ENCODE measurements at places on chromosomes 1 and 21.

DNA sequence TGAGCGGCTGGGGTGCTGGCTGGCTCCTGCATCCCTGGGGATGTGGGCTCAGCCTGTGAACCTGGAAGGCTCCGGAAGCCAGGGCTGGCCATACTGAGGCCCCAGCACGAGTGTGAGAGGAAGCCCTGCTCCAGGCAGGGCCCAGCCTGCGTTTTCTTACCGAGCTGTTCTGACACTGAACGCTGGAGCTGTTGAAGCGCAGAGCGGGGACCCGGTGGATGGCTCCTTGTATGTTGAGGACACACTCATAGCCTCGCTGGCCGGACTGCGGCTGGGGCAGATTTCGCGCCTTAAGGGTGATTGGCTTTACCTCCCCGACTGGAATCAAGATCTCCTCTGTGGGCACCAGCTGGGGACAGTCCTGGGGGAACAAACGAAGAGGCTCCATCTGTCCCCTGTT lies 160.0 kb downstream of the PLXNA2 start:
- no peak for DNase-seq

DNA sequence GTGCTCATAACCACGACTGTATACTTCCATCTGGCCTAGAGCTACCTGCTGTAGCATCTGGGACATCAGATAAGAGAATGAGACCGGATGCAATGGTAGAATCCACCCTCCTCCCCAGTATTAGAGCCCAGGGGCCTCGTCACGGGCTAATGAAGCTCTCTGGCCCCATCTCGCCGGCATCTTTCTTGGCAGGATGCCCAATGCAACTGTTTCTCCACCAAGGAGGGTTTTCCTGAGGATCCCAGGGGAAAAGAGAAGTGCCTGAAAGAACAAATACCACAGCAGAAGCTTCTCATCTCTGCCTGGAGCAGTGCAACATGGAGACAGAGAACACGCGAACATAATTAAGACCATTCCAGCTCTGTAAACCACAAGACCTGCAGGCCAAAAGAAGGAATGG lies 80.0 kb downstream of the VWA5B1 start:
- no peak for DNase-seq

- no peak for DNase-seq
These were observed 25.1 kb upstream of the LSS start for GRCh38 chr21:46253610-46254124.

DNA sequence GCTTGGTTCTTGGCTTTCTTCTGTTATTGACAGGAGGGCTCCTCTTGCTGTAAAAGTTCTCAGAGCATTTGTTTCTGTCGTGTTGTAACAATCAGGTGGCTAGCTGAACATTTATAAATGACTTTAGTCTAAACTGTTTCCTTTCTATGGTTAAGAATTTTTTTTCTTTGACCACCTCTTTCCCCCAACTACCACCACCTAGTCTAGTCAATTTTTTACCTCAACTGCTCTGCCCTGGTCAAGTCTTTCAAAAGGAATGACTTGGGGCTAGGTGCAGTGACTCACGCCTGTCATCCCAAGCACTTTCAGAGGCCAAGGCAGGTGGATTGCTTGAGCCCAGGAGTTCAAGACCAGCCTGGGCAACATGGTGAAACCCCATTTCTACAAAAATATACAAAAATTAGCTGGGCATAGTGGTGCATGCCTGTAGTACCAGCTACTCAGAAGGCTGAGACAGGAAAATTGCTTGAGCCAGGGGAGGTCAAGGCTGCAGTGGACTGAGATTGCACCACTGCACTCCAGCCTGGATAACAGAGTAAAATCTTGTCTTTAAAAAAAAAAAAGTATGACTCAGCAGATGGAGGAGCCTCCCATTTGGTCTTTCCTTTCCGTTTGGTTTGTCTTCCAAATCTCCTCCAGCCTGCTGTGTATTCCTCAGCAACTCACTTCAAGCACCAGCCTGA lies 40.7 kb downstream of the MAP3K21 start:
- DNase-seq: no peak

DNA sequence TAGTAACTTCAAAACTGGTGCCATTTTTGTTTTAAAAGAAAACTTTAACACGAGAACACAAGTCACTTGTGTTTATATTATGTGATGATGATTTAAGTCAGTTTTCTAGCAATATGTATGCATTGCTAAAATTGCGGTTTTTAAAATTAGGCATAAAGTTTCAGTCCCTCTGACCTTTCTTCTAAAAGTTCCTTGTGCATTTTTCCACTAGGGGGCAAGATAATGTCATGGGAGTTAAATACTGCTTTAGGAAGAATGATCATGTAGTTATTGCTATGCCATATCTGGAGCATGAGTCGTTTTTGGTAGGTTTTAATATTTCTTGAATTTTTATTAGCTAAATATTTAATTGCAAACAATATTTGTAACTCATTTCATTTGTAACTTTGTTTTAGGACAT lies 10.7 kb downstream of the CDC7 start:
- DNase-seq: peak; percentile 10

- DNase-seq: no peak
These were observed 27.2 kb downstream of the EXOC8 start for GRCh38 chr1:231310391-231310934.

DNA sequence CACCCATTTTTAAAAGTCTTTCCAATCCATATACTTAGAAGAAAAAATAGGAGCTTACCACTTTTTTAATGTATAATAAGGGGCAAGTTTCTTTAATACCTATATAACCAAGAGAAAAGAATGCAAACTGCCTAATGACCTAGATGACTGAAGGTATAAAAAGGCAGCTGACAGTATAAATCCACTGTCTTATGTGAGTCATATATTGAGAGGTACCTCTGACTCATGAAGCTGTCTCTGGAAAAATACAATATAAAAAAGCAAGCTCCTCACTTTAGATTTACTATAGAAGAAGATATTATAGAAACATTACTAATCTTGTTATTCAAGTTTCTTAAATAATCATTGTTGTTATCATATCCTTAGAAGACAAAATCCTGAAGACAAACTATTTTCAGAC lies 144.2 kb downstream of the VAV3 start:
- peak; percentile 60 for DNase-seq

GRCh38 chr1:56413671-56414199 lies 165.6 kb downstream of the PLPP3 start:
- no peak for DNase-seq

Measured in mammary epithelial cell (primary cell).